ENCODE measurements at places on chromosomes 2 and 18.

DNA sequence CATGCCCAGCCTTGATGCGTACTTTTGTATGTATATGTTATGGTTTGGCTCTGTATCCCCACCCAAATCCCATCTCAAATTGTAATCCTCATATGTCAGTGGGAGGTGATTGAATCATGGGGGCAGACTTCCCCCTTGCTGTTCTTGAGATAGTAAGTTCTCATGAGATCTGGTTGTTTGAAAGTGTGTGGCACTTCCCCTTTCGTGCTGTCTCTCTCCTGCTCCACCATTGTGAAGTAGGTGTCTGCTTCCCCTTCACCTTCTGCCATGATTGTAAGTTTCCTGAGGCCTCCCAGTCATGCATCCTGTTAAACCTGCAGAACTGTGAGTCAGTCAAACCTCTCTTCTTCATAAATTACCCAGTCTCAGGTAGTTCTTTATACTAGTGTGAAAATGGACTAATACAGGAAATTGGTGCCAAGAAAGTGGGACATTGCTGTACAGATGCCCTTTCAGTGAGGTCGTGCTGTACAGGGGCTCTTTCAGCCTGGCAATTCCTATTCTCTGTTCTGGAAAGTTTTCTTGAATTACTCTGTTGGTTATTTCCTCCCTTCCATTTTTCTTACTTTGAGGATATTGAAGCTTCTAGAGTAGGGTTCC lies 38.2 kb downstream of the KCMF1 start:
- H3K4me3 ChIP-seq, result no peak overlapping the region
- no peaks in the 10 kb centered on the region for H3K27me3 ChIP-seq
- peaks cover 14% of the 10 kb centered on the region for H3K4me1 ChIP-seq
- no peak for DNase-seq
- no peaks in the 10 kb centered on the region for H3K36me3 ChIP-seq

GRCh38 chr2:47569658-47570475 lies 166.9 kb downstream of the MSH2 start:
- no peak overlapping the region for H3K27ac ChIP-seq
- peaks cover 20% of the 10 kb centered on the region for H3K27me3 ChIP-seq
- H3K36me3 ChIP-seq, result no peaks in the 10 kb centered on the region
- no peak for DNase-seq
- no peak overlapping the region for H3K4me3 ChIP-seq

- no peak overlapping the region for H3K27ac ChIP-seq
- no peak for DNase-seq
- no peaks in the 10 kb centered on the region for H3K4me1 ChIP-seq
- H3K27me3 ChIP-seq, result no peaks in the 10 kb centered on the region
These were observed 27.4 kb upstream of the MTIF2 start for GRCh38 chr2:55296393-55296792.

DNA sequence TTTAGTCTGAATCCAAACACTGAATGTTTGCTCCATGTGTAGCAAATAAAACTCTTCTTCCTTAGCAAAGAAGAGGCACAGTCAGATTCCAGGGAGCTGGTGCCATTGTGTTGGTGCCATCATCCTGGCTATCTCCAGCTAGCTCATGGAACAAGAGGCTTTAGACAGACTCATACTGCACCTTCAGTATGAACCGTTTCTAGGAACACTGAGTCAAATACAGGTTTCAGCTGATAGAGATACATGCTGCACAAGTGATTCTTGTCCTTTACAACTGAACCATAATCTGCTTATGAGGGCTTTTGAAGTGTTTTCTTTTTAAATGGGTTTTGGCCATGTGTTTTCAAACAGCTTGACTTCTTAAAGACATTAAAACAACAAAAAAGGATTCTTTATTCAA lies 57.9 kb downstream of the DYNC1I2 start:
- DNase-seq, result no peak
- H3K27me3 ChIP-seq, result no peaks in the 10 kb centered on the region
- H3K36me3 ChIP-seq, result peaks cover 23% of the 10 kb centered on the region
- no peak overlapping the region for H3K27ac ChIP-seq
- H3K4me3 ChIP-seq, result no peak overlapping the region

DNA sequence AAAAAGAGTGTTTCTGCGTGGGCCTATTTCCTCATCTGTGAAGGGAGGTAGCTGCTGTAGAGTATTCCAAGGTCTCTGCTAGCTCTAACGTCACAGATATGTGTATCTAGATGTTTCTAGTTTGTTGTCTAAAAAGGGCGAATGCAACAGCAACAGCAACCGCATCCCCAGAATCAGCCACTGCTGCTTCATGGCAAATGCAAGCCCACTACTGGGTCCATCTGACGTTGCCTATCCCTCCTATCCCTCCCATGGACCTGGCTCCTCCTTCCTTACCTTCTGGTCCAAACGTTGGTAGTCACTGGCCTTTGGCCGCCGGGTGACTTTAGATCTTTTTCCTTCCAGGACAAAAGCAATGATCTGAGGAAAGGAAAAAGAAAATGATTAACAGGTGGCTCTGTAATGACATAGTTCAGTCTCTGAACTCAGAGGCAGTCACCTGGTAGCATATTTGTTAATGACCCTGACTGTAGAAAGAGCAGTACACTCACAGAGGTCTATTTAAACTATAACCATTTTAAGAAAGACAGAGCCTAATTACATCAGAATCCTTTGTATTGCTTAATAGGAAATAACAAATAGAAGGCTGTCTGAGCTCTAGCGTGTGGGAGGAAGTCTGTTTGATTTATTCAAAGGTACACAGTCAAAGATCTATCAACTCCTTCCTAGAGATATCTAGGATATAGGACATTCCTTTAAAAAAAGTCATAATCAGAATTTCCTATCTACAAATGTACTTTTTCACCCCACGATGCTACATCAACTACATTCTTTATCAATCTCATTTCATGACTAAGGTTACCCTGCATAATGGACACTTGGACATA lies 2.9 kb downstream of the TGOLN2 start:
- H3K4me3 ChIP-seq, result no peak overlapping the region
- no peaks in the 10 kb centered on the region for H3K27me3 ChIP-seq
- no peak overlapping the region for H3K27ac ChIP-seq
- no peak for DNase-seq
- peaks cover 43% of the 10 kb centered on the region for H3K36me3 ChIP-seq

DNA sequence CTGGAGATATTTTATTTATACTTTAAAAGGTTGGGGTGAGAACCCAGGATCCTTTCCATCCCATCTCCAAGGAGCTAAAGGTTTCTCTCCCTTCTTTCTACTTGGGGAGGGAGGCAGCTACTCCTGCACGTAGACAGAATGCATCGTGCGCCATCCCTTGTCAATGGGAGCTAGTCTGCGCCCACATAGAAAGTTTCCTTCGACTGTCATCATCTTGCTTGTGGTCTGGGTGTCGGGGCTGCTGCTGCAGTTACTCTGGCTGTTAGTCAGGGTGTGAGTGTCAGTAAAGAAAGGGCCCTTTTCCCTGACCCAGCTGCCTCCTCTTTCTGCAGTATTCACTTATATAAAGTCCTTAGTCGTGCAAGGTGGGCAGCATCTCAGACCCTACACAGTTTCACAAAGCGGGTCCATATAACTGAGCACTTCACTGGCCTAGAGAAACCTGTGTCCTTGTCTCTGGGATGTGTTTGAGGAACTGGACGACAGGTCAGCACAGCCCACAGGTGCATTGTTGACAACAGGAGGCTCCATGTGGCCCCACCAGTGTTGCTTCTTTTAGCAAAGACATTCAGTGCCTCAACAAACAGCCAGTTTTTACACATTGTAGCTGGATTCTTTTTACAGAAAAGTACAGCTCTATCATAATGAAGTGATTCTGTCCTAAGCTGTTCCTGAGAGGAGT lies 22.4 kb downstream of the NPAS2 start:
- no peak overlapping the region for H3K4me3 ChIP-seq

DNA sequence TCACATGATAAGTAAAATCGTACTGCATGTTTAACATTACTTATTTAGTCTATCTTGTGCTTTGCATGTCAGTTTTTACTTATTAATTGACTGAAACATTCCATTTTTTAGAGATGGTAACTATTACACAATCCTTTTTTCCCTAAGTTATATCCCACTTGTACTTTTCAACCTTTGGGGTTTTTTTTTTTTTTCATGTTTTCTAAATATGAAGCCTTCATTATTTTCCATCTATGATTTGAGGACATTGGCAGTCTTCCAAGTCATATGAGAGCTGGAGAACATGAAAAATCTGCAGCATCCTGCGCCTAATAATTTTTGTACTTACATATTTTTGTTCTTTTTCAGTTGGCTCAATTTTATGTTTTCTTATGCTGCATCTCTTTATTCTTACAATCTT lies 113.9 kb downstream of the MYO1B start:
- no peak overlapping the region for H3K27ac ChIP-seq
- H3K27me3 ChIP-seq, result no peaks in the 10 kb centered on the region
- no peak overlapping the region for H3K4me3 ChIP-seq

GRCh38 chr18:67199993-67200617 lies 316.4 kb downstream of the DSEL start:
- peak; percentile 8 for DNase-seq
- H3K27me3 ChIP-seq, result no peaks in the 10 kb centered on the region
- no peaks in the 10 kb centered on the region for H3K36me3 ChIP-seq
- no peak overlapping the region for H3K27ac ChIP-seq
- no peaks in the 10 kb centered on the region for H3K4me1 ChIP-seq

GRCh38 chr2:164257742-164258141 lies 363.5 kb downstream of the GRB14 start:
- DNase-seq, result no peak
- H3K27ac ChIP-seq, result no peak overlapping the region
- peaks cover 14% of the 10 kb centered on the region for H3K27me3 ChIP-seq
- no peak overlapping the region for H3K4me3 ChIP-seq
- H3K4me1 ChIP-seq, result no peaks in the 10 kb centered on the region
- H3K36me3 ChIP-seq, result no peaks in the 10 kb centered on the region

DNA sequence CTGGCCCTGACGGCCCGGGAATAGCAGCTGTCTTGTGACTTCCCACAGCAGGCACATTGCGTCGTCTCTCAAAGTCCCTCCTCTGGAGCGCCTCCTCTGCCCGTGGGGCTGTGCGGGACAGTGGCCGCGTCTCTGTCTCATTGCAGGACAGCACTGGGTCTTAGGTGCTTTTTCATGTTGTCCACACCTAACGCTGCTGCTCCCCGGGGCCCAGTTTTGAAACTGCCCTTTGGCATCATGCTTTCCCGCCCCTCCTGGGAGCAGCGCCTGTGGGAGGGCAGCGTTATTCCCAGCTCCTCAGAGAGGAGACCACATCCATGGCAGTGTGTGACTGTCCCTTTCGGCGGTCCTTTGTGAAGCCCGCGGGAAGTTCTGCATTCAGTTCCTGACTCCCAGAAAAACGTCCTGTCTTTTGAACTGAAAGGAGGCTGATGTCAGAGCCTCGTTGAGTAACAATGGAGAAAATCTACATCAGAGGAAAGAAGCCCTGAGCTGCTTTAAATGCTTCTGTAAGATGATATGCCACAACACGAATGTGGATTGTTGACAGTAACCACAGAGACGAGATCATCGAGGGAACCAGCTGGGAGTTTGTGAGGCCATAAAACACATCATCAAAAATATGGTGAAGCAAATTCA lies 226.0 kb downstream of the FAM210A start:
- H3K27ac ChIP-seq, result no peak overlapping the region
- no peaks in the 10 kb centered on the region for H3K36me3 ChIP-seq
- H3K27me3 ChIP-seq, result peaks cover 18% of the 10 kb centered on the region
- DNase-seq, result no peak
- H3K4me3 ChIP-seq, result no peak overlapping the region

DNA sequence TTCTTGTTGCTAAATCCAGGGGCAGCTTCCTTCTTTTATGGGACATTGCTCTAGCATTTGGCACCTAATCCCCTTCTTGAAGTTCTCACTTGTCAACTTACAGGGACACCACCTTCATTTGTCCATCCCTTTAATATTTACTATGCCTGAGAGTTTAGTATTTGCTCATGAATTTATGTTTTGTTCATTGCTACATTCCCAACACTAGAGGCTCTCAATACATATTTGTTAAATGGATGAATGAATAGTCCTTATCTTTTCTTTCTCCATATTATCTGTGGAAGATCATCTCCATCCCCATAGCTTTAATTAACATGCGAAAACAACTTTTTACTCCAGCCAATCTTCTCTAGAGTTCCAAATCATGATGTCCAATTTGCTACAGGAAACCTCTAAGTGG lies 5.4 kb downstream of the CWC22 start:
- H3K27ac ChIP-seq, result no peak overlapping the region
- DNase-seq, result no peak
- peaks cover 33% of the 10 kb centered on the region for H3K4me1 ChIP-seq
- H3K36me3 ChIP-seq, result no peaks in the 10 kb centered on the region
- no peak overlapping the region for H3K4me3 ChIP-seq
- H3K27me3 ChIP-seq, result no peaks in the 10 kb centered on the region

GRCh38 chr2:48284621-48285212 lies 245.2 kb upstream of the STON1 start:
- H3K36me3 ChIP-seq, result no peaks in the 10 kb centered on the region
- no peaks in the 10 kb centered on the region for H3K4me1 ChIP-seq
- no peak overlapping the region for H3K4me3 ChIP-seq
- no peaks in the 10 kb centered on the region for H3K27me3 ChIP-seq
- H3K27ac ChIP-seq, result no peak overlapping the region

DNA sequence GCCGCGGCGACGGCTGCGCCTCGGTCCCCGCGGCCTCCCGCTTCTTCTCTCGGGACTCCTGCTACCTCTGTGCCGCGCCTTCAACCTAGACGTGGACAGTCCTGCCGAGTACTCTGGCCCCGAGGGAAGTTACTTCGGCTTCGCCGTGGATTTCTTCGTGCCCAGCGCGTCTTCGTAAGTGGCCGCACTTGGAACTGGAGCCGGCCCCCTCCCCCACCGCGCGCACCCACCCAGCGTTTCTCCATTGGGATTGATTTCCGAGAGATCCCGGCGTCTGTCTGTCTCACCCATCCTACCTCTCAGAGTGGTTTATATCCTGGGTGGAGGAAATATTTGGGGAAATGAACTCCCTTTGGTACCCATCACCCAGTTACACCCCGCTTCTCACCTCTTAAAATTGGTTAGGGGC lies 498 bp downstream of the ITGAV start:
- DNase-seq, result no peak
- peak overlapping the region; percentile 84 for H3K4me3 ChIP-seq
- peaks cover 31% of the 10 kb centered on the region for H3K4me1 ChIP-seq
- H3K27me3 ChIP-seq, result no peaks in the 10 kb centered on the region

- H3K4me3 ChIP-seq, result no peak overlapping the region
- DNase-seq, result no peak
- H3K27me3 ChIP-seq, result peaks cover 62% of the 10 kb centered on the region
- no peak overlapping the region for H3K27ac ChIP-seq
- no peaks in the 10 kb centered on the region for H3K4me1 ChIP-seq
These were observed 138.3 kb downstream of the CDH20 start for GRCh38 chr18:61471541-61471940.

GRCh38 chr2:98236935-98237334 lies 109.3 kb upstream of the CNGA3 start:
- no peaks in the 10 kb centered on the region for H3K4me1 ChIP-seq
- no peaks in the 10 kb centered on the region for H3K36me3 ChIP-seq
- no peak overlapping the region for H3K27ac ChIP-seq

DNA sequence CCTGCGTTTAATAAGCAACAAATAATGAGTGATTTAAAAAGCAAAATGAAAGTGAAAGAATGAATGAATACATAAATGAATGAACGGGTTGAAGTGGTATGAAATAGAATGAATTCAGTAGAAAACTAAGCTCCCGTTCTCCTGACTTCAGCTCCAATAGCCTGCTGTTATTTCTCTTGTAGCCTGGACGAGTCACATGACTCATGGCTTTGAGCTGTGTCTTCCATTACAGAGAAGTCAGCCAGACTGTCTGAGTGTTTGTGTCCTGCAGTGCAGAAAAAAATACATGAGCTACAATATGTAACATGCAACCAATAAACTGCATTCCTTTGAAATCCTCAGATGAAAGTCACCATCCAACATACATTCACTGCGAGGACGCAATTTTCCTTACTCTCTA lies 21.2 kb downstream of the SCG2 start:
- 0 out of 2 replicates have a peak overlapping the region, but pooled peaks have one; percentile 2 for H3K4me3 ChIP-seq
- H3K27ac ChIP-seq, result no peak overlapping the region
- H3K4me1 ChIP-seq, result peaks cover 40% of the 10 kb centered on the region
- H3K27me3 ChIP-seq, result no peaks in the 10 kb centered on the region

Data from HCT116 (cell line).